ENCODE measurements at places on chromosomes 5 and 9. TPM values are rescaled to one million over a fixed set of nuclear protein-coding genes. Genes with fewer than 3 reads are reported as not detected.

- no peak for DNase-seq
Observed at GRCh38 chr5:113612060-113612496, 98.6 kb downstream of the YTHDC2 start.

GRCh38 chr5:169071-169727, 22.1 kb upstream of the LRRC14B start:
- DNase-seq, result no peak

- DNase-seq, result no peak
Observed at GRCh38 chr5:132768485-132768868, 8.6 kb downstream of the SEPTIN8 start.

DNA sequence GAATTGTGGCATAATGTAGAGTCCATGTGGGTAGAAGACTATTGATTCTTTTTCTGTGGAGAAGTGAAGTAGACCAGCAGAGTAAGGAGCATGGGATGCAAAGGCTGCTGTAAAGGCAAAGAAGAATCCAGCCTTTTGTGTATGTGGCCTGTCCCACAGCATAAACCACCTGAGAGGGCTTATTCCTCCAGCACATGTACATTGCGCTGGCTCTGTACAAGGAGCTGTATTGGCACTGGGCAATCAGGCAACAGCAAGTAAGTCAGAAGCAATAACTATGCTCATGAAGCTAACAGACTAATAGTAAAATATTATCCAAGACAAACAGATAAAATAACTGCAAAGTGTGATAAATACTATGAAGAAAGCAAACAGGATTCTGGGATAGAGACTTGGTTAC, 86.2 kb downstream of the LURAP1L start:
- DNase-seq, result no peak

The CDHR2 gene
- total RNA-seq, result 0.21 TPM

DNA sequence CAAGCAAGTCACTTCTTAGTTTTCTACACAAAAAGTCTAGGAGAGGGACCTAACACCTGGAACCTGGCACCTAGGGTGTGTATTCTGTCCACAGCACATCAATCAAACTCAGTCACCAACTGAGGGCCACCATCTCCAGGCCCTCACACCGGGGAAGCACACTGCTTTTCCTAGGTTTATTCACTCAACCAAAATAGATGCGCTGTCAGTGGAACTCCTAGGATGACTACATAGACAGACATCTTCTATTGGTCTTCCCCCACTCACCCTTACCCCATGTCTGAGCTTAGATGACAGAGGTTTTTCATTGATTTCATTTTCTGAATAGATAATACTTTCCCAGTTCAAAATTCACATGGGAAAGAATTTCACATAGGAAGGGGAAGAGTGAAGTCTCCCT, 59.2 kb downstream of the RNF130 start:
- no peak for DNase-seq

- DNase-seq, result no peak
Observed at GRCh38 chr5:142527664-142528295, 158.1 kb downstream of the FGF1 start.

DNA sequence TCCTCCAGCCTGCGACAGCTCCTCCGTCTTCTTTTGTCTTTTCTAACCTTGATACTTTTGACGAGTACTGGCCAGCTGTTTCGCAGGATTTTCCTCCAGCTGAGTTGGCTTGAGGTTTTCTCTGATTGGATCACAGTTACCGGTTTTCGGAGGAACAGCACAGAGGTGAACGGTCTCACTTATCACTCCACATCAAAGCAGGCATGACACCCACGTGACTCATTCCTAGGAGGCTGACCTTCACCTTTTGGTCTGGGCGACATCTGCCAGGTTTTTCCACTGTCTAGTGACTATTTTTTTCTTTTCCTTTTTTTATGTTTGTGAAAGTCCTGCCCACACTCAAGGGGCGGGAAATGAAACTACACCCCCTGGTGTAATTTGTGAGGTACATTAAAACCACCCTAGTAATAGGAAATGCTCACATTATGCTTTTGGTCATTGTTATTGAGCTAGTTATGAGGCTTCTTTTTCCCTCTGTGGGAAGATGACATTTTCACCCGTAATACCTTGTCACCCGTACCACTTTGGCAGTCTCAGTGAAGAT, 319.2 kb downstream of the GADD45G start:
- no peak for DNase-seq

The FYB1 gene
- total RNA-seq, result 0.56 TPM

The LAMC3 gene
- total RNA-seq, result 0.08 TPM

The PLPPR1 gene
- not detected for total RNA-seq
